ENCODE measurements at places on chromosomes 2 and 18.

GRCh38 chr2:205914213-205915129 is 171.5 kb downstream of the INO80D start:
- DNase-seq = no peak

DNA sequence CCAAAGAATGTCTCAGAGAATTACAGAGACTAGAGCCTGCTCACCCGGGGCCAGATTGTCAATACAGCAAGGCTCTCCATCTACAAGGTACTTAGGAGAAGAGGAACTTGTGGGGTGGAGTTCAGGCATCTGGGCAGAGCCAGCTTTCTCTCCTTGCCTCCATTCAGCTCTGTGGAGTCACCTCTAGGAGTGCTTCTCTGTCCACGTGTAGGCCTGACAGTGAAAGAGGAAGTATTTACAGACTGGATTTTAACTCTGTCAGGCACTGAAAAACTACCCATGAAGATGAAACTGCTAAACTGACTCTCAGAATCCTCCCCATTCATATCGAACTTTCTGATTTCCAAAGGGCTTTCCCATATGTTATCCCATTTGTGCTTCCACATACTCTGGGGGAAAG is 315.6 kb downstream of the SETBP1 start:
- no peak for DNase-seq

DNA sequence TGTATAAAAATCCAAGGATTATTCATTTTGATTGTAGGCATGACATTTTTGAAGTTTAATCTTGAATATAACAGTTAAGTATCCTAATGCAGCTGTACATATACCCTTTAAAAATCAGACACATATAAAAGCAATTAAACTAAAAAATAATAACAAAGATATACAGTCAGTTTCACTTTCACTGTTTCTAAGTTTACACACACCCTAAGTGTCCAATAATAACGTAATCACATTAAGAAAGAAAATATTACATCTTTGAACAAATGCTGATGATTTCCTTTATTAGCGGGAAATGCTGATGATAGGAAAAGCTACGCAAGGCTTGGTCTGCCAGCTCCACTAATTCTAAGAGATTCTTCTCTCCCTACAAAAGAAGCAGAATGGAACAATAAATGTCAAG is 38.8 kb downstream of the RTTN start:
- DNase-seq = no peak

DNA sequence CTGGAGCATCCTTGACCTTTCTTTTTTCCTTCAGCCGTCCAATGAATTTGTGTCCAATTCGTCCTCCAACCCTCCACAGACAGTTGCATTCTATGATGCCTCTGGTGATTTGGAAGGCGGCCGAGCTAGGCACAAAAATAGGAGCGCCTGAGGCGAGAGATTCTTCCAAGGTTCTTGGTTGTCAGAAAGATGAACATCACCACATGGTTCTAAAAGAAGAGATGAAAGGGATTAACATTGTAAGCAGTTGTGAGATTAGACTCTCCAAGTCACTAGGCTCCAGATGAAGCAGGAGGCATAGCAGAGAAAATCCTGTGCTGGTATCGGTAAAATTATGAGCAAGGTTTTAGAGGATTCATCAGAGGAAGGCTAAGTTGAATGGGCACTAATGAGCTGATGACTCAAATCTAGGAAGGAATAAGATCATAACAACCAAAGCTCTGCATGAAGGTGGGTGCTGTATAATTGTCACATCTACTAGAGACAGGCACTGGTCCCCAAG is 75.4 kb upstream of the MAP4K3 start:
- DNase-seq = no peak

- no peak for DNase-seq
Measured at GRCh38 chr2:48113767-48114166, 207.5 kb upstream of the FBXO11 start.

DNA sequence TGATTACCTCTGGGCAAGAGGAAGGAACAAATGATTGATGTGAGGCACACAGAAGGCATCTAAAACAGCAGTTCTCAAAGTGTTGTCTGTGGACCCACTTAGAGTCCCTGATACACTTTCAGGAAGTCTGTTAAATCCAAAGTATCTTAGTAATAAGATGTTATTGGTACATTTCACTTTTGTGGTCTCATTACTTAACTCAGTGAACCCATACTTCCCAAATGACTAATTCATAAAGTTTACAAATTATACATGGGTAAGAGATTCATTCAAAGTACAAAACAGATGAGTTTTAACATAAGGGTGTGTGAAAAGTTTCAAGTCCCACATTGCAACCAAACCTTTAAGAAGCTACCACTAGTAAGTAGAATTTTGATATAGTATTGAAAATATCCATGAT is 440.5 kb downstream of the NUP35 start:
- DNase-seq = no peak

DNA sequence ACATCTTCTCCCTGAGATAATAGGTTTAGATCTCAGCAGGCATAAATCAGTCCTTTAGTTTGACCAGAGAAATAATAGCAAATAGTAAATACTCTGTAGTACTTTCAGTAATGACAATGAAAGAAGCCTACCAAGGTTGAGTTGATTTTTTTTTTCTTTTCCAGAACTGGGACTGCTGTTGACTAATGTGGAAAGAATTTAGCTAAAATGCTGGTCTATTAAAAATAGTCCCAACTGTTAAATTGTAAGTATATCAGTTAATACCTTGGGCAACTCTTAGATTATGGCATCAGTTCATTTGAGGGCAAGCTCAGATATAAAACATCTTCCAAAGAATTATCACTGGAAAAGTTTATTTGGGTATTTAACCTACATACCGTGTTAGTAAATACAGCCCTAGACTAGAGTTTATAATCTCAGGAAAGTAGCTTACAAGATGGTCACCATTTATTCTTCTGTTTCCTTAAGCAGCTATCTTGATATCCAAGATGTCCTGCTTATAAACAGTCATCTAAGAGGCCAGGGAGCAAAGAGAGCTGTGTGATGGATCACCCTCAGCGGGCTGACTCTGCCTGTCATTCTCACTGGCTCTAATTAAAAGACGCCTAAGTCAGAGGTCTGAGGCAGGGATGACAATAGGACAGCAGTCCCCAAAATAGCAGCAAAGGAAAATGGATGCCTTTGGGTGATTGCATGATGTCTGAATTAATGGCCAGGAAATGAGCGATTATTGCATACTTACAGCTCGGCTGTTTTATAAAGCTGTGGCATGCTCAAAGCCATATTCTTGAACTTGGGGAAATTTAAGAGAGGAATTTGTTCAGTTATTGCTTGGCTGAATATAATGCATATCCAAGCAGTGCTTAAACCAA is 121.3 kb downstream of the MTX2 start:
- no peak for DNase-seq

- no peak for DNase-seq
Measured at GRCh38 chr2:172833898-172834297, 98.3 kb downstream of the RAPGEF4 start.

DNA sequence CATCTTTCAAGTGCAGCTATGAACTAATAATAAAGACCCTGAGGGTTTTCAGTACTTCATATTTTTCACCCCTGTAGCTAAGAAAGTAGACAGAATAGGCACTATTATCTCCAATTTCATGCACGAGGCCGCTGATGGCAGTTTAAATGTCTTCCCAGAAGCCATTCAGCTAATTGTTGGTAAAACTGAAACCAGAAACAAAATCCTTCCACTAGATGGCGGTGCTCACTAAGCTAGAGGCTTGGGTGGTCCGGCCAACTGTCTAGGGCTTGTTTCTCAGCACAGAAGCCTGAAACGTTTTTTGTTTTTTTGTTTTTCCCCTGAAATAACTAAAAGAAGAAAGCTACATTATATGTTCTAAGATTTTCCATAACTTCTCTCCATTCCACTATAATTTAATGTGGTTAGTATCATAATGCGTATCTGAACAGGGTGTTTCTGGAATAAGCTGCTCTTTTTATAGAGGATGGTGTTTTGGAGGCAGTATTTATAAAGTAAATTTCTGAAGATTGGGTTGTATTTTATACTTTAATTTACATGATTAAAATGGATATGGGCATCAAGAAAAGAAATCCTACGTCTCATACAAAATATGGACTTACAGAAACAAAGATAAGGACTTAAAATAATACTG is 159.4 kb downstream of the PIK3C3 start:
- DNase-seq = peak; percentile 31

GRCh38 chr2:175435012-175435411 is 253.5 kb upstream of the ATP5MC3 start:
- no peak for DNase-seq

DNA sequence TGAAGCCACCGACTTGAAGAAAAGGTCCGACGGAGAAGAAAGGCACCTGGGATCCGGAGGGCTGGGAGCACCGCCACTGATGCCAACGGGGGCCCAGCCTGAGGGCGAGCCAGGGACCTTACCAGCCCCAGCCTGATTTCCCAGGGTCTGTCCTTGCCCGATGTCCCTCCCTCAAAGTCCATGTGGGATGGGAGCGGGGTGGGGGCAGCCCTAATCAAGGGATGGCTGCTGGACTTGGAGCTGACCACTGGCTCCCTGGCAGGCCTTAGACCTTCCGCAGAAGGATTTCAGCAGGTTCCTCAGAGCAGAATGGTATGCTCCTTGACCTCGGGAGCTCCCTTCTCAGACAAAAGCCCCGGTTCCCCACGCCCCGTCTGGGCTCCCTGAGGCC is 99.6 kb downstream of the ZFP36L2 start:
- no peak for DNase-seq

DNA sequence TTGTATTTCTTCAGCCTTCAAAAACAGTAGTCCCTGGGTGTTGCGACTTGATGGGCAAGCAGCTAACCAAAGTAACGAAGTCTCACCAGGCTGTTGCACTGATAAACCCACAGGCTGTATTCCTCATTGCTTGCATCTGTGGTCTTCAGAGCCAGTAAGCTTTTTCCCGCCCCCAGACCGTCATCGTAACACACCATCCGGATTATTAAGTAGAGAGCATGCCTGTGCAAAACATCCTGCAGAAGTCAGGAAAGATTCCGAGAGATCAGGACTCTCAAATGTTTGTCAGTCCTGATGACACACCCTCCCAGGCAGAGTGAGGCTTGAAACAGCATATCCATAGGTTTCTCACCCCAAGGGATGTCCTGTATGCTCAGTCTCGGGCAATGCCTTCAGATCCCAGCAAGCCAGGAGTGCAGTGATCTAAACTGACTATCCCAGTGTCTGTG is 15.9 kb downstream of the ITGB1BP1 start:
- no peak for DNase-seq

- DNase-seq = no peak
Measured at GRCh38 chr18:66646609-66647008, 42.7 kb upstream of the CDH19 start.

DNA sequence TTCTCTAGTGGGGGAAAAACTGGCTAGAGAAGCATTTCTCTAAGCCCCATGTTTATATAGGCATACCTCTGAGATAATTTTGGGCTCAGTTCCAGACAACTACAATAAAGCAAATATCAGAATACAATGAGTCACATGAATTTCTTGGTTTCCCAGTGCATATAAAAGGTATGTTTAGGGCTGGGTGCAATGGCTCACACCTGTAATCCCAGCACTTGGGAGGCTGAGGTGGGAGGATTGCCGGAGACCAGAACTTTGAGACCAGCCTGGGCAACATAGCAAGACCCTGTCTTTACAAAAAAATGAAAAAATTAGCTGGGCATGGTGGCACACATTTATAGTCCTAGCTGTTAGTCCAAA is 22.2 kb downstream of the TSN start:
- no peak for DNase-seq

DNA sequence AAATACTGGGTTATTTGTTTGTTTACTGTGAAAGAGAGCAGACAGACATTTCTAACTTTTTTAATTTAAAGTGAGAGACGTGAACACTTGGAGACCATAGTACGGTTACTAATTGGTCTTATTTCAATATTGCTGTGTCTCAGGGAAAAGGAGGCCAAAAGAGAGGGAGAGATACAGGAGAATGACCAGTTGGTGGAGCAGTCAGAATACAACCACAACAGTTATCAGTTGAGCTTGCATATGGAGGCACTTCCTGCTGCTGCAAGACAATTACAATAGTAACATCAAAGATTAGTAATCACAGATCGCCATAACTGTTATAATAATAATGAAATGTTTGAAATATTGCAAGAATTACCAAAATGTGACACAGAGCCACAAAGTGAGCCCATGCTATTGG is 58.2 kb downstream of the TWSG1 start:
- no peak for DNase-seq

Measured in CD8-positive, alpha-beta T cell (primary cell).